DND-41 (cell line): ENCODE measurements at places on chromosomes 2 and 18.

DNA sequence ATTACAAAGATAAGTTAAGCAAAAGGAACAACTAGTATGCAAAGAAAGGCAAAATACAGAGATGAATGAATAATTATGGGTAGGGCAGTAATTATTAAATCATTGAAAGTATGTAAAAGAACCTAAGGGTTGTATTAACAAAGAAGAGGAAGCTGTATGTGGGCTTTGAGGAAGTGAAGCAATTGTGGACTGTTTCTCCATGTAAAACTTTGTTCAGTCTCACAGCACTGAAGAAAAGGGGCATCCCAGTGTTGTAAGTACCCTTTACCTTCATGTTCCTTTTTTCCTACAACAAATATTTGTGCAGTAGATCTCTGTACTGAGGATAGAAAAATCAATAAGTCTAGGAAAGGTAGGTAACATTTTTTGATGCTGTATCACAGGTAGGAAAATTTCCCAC, 388.7 kb upstream of the NRP2 start:
- H3K27ac ChIP-seq, result no peak overlapping the region
- H3K36me3 ChIP-seq, result no peaks in the 10 kb centered on the region
- no peak overlapping the region for H3K4me3 ChIP-seq
- H3K27me3 ChIP-seq, result no peaks in the 10 kb centered on the region
- DNase-seq, result no peak

- H3K36me3 ChIP-seq, result no peaks in the 10 kb centered on the region
- no peak within 1 kb of the TSS for H3K4me3 ChIP-seq
- no peaks in the 10 kb centered on the region for H3K4me1 ChIP-seq
- no peak within 1 kb of the TSS for H3K27ac ChIP-seq
- H3K27me3 ChIP-seq, result no peaks in the 10 kb centered on the region
- DNase-seq, result no peak
Measured at GRCh38 chr2:77521931-77522470, at the start of gene LRRTM4. LRRTM4 (minus strand) TSS chr2:77522376.

GRCh38 chr18:77100751-77101355, 31.7 kb downstream of the MBP start:
- H3K36me3 ChIP-seq, result peaks cover 38% of the 10 kb centered on the region
- DNase-seq, result peak; percentile 70
- peaks cover 100% of the 10 kb centered on the region for H3K4me1 ChIP-seq

GRCh38 chr18:41543815-41544214, 411.2 kb upstream of the PIK3C3 start:
- no peak overlapping the region for H3K27ac ChIP-seq
- no peak overlapping the region for H3K4me3 ChIP-seq
- no peaks in the 10 kb centered on the region for H3K36me3 ChIP-seq
- H3K27me3 ChIP-seq, result no peaks in the 10 kb centered on the region

DNA sequence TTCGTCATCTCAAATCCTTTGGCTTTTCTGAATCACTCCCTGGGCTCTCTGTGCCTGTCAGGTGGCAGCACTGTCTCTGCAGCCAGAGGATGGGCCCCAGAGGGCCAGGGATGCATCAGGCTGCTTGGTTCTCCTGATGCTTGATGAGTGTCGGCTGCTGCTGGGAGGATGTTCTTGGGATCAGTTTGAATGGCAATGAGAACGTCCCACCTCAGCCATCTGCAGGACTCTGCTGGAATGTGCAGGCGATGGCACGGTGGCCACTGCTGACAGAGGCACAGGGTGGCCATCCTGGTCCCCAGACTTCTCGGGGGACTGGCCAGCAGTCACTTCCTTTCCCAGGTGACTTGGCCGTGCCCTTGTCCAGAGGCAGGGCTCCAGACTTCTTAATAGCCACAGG, 146.0 kb downstream of the FAM210A start:
- peaks cover 38% of the 10 kb centered on the region for H3K4me1 ChIP-seq
- no peaks in the 10 kb centered on the region for H3K27me3 ChIP-seq
- no peak overlapping the region for H3K4me3 ChIP-seq
- peaks cover 26% of the 10 kb centered on the region for H3K36me3 ChIP-seq
- peak overlapping the region; percentile 73 for H3K27ac ChIP-seq
- no peak for DNase-seq

- DNase-seq, result no peak
- no peaks in the 10 kb centered on the region for H3K36me3 ChIP-seq
- no peaks in the 10 kb centered on the region for H3K27me3 ChIP-seq
Measured at GRCh38 chr18:46167971-46168370, 63.8 kb downstream of the HAUS1 start.

GRCh38 chr18:78875016-78875777, 104.4 kb upstream of the SALL3 start:
- no peaks in the 10 kb centered on the region for H3K27me3 ChIP-seq
- no peaks in the 10 kb centered on the region for H3K4me1 ChIP-seq
- H3K4me3 ChIP-seq, result no peak overlapping the region
- no peaks in the 10 kb centered on the region for H3K36me3 ChIP-seq
- peak; percentile 43 for DNase-seq
- no peak overlapping the region for H3K27ac ChIP-seq
